ENCODE measurements at places on chromosomes 6 and 20. TPM values are rescaled to one million over a fixed set of nuclear protein-coding genes. Genes with fewer than 3 reads are reported as not detected.

DNA sequence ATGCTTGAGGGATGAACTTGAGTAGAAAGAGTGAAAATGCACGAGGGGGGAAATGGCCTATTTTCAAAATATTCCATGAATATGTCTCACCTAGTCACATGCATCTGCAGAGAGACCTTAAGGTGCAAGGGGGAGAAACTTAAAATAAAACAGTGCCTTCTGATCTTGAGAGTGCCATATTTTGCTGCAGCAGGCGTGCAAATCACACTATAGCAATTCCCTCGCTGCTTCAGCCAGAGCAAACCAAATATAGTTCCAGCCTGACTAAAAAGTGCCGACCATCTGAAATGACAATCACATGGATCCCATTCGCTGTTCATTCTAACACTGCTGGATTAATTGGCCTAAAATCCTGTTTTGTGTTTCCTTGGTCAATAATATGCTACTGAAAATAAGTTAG is 26.3 kb downstream of the KIAA0319 start:
- H3K4me1 ChIP-seq: no peaks in the 10 kb centered on the region
- no peak overlapping the region for H3K27ac ChIP-seq
- H3K4me3 ChIP-seq: no peak overlapping the region
- no peaks in the 10 kb centered on the region for H3K36me3 ChIP-seq
- no peak for DNase-seq

Gene CTSZ
- total RNA-seq: 25.2 TPM

Gene VTA1
- 55.0 TPM for total RNA-seq

Gene ZDHHC14
- 15.6 TPM for total RNA-seq

Gene WFDC10B
- total RNA-seq: not detected

- H3K27ac ChIP-seq: peak overlapping the region; percentile 80
- no peak overlapping the region for H3K4me3 ChIP-seq
- H3K27me3 ChIP-seq: no peaks in the 10 kb centered on the region
- no peak for DNase-seq
- H3K4me1 ChIP-seq: peaks cover 18% of the 10 kb centered on the region
Measured at GRCh38 chr6:73579389-73579788, 58.6 kb upstream of the EEF1A1 start.

Gene SRC
- 38.7 TPM for total RNA-seq

Gene CCN2
- 8.9 TPM for total RNA-seq

DNA sequence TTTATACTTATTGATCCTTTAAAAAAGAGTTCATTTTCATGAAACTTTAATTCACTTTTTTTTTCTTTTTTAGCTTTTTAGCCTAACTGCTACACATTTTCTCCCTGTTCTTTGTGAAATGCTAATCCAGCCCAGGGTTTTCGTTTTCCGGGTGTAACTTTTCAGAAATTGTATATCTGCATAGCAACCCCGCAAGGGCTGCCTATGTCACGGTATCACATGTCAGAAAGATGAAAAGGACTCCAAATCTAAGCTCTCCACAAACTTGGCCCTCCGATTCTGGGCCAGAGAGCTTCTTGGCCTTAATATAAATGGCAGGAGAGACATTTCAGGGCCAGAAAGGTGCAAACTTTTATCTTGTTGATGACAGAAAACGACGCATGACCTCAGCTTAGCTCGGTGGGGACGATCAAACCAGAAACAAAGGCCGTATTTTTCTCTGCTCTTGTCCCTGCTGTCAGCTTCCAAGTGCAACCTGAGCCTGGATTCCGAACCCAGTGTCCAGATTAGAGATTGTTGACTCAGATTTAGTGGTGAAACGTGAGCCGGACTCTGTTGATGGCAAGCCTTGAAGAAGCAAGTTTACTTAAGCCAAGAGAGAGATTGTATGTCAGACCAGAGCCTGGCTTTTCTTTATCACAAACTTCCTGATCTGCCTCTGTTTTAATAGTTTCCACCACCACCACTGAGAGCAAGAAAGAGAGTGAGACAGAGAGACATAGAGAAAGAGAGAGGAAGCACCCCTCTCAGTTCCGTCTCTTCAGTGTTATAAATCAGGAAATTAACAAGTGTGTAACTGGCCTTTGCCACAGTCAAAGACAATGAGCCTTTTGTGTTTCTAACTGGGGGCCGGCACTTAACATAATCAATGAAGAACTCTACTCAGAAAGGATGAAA is 157.8 kb downstream of the SCML4 start:
- no peak overlapping the region for H3K27ac ChIP-seq
- no peak for DNase-seq
- H3K36me3 ChIP-seq: no peaks in the 10 kb centered on the region
- H3K4me3 ChIP-seq: no peak overlapping the region

GRCh38 chr6:31163922-31164321 is 5.5 kb downstream of the TCF19 start:
- H3K27me3 ChIP-seq: no peaks in the 10 kb centered on the region
- peaks cover 6% of the 10 kb centered on the region for H3K4me1 ChIP-seq
- H3K4me3 ChIP-seq: no peak overlapping the region
- no peak for DNase-seq
- no peaks in the 10 kb centered on the region for H3K36me3 ChIP-seq

DNA sequence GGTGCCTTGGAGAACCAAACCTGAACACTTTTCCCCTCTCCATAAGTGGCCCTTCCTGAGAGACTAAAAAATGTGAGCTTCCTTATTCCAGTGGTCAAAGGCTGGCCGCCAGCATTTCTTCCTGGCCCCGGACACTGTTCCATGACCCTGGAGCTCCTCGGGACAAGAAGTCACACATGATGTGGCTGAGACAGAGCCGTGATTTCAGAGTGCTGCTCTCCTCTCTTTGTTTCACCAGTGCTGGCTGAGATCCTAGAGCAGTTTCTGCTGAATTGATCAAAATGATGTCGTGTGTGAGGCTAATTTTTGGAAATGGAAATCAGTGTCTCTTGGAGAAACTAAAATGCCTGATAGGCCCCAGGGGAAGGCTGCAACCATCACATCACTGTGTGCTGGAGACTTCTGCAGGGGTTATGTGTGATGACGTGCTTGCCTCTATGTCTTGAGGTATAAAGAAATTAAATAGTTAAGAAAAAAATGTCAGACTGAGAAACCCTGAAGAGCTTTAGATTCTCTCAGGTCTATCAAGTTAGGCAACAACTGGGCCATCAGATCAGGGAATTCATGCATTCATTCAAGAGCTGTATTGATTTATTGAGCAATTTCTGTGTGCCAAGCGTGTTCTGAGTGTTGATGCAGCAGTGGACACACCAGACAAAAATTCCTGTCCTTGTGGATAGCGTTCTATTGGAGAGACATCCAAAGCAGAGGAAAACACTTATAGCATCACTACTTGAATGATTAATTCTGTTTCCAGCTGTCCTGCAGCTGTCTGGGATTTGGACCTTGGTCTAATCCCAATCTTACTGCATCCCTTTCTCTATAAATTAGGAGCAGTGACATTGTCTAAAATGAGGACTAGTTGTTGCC is 72.7 kb upstream of the CCN6 start:
- peak overlapping the region; percentile 46 for H3K27ac ChIP-seq
- no peak overlapping the region for H3K4me3 ChIP-seq
- peaks cover 40% of the 10 kb centered on the region for H3K4me1 ChIP-seq
- H3K36me3 ChIP-seq: no peaks in the 10 kb centered on the region

- peaks cover 13% of the 10 kb centered on the region for H3K4me1 ChIP-seq
- DNase-seq: no peak
- H3K36me3 ChIP-seq: no peaks in the 10 kb centered on the region
- no peak overlapping the region for H3K4me3 ChIP-seq
Measured at GRCh38 chr6:31351401-31352309, 5.3 kb downstream of the HLA-B start.

Gene SAYSD1
- total RNA-seq: 11.0 TPM

GRCh38 chr20:59728722-59729430 is 124.5 kb downstream of the PHACTR3 start:
- no peak for DNase-seq
- H3K4me1 ChIP-seq: no peaks in the 10 kb centered on the region
- no peak overlapping the region for H3K4me3 ChIP-seq
- no peak overlapping the region for H3K27ac ChIP-seq

Gene BNIP5
- not detected for total RNA-seq

Gene RPS21
- total RNA-seq: 3,167 TPM

DNA sequence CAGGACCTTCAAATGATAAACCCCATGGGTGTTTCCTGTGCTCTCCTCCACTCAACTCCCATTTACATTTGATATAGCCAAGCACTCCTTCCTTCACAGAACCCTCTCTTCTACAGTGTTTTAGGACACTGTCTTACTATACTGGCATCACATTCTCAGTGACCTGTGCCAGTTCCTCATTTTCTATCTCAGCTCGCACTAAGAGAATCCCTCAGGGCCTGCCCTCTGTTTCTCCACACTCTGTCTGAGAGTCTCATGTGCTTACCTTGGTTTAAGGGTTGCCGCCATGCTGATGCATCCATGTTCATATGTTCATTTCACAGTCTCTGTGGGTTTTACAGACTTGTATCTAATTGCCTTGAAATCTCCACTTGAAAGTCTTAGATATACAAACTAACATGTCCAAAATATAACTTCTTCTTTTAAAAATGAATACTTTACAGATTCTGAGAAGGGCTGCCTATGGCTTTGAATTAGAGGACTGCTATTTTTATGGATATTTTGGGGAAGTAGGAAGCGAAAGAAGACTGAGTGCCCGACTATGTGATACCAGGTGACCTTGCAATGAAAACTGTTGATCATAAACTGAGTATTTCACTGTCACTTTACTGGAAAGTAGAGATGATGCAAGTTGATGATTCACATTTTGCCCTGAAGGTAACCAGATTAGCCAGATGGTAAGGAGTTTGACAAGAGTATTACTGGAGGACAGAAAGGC is 153.1 kb upstream of the SIM1 start:
- no peak overlapping the region for H3K27ac ChIP-seq
- H3K27me3 ChIP-seq: no peaks in the 10 kb centered on the region
- H3K4me1 ChIP-seq: no peaks in the 10 kb centered on the region
- H3K4me3 ChIP-seq: no peak overlapping the region

DNA sequence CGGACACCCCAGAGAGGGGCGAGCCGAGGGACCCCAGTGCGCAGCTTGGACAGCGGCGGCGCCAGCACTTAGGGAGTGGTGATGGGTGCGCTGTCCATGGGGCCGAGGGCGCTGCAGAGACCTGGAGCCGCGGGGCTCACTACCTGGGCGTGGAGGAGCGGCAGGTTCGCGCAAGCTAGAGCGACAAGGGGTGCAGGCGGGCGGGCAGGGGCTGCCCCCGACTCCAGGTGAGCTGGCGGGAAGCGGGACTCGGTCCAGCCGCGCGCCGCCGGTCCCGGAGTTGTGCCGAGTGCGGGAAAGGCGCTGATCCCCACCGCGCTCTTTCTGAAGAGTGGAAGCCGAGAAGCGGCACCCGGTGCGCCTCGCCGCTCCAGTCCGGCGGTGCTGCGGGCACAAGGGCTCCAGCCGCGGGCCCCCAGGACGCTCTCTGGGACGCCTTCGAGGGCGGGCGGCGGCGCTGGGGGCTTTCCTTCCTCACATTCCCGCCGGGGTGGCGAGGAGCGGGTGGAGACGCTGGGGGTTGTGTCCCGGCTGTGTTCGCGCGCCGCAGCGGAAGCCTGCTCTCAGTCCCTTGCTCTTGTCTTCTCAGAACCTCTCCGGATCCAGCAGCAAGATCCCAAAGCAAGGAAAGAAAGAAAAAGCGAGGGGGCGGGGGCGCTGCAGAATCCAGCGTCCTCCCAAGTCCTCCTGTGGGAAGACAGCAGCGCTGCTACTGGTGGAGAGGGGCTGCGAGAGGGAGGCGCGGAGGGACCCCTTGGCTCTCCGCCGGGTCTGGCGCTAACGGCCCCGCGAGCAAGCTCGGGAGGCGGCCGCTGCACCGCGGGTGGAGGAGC is at the start of gene B3GAT2:
Gene B3GAT2 (minus strand): TSS at position 610 of the 833 bp plus-strand sequence. CDS start 631 bp downstream, outside the sequence.
- H3K27ac ChIP-seq: no peak within 1 kb of the TSS
- no peaks in the 10 kb centered on the region for H3K27me3 ChIP-seq
- no peak for DNase-seq
- peak within 1 kb of the TSS; percentile 57 for H3K4me3 ChIP-seq

DNA sequence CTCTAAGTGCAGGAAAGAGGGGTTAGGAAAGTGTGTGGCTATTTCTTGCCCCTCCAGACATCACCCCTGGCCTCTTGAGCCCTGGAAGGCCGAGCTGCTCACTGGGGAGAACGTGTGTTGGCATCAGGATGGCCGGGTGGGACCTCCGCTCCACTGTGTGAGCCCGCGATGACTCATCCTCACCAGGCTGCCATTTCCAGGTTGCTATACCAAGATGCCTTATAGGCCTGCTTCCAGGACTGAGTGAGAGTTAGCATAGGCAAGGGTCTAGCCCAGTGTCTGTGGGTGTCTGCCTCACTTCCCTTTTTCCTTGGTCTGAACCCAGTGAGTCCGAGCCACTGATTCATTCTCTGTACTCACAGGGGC is 105.0 kb downstream of the MRPL14 start:
- DNase-seq: no peak
- H3K4me1 ChIP-seq: peaks cover 18% of the 10 kb centered on the region
- no peak overlapping the region for H3K4me3 ChIP-seq
- no peak overlapping the region for H3K27ac ChIP-seq
- no peaks in the 10 kb centered on the region for H3K27me3 ChIP-seq

DNA sequence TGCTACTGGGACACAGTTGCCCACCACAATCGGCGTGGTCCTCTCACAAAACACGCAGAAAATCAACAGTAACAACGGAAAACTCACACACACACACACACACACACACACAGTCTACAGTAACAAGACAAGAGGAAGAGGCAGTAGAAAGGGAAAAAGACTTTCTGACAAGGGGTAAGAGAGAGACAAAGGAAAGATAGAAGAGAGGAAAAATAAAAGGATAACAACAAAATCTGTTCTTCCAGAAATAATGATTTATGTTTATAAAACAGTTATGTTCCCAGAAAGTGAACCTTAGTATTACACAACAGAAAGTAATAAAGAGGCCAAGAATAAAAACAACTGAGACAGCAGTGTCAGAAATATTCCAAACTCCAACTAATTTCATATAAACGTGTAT is 2.9 kb downstream of the RANBP9 start:
- peaks cover 73% of the 10 kb centered on the region for H3K4me1 ChIP-seq
- peak overlapping the region; percentile 97 for H3K27ac ChIP-seq
- H3K27me3 ChIP-seq: no peaks in the 10 kb centered on the region
- peak overlapping the region; percentile 87 for H3K4me3 ChIP-seq
- no peak for DNase-seq
- peaks cover 7% of the 10 kb centered on the region for H3K36me3 ChIP-seq

Gene ABHD16A
- total RNA-seq: 39.2 TPM

- no peaks in the 10 kb centered on the region for H3K36me3 ChIP-seq
- H3K4me3 ChIP-seq: no peak overlapping the region
- H3K27ac ChIP-seq: no peak overlapping the region
Measured at GRCh38 chr6:110307368-110307767, 50.8 kb downstream of the METTL24 start.

- H3K27ac ChIP-seq: no peak overlapping the region
- no peaks in the 10 kb centered on the region for H3K4me1 ChIP-seq
- no peaks in the 10 kb centered on the region for H3K27me3 ChIP-seq
Measured at GRCh38 chr6:101663100-101663499, 269.6 kb downstream of the GRIK2 start.

DNA sequence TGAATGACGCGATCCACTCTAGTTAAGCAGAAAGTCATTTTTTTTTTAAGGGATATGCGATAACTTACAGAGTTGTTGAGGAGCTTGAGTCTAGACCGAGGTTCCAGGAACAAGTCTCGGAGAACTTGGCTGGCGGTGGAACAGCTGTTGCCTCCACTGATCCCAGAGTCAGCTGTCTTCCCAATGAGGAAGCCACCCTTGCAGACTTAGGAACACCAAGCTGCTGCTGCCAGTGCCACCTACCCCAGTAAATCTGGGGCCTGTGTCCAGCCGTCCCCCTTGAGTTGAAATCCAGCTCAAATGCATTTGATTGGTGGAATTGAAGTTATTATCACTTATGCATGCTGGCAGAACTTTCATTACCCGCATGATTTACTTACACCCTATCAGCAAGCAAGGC is 6.7 kb downstream of the PFDN4 start:
- H3K4me3 ChIP-seq: no peak overlapping the region
- peaks cover 43% of the 10 kb centered on the region for H3K36me3 ChIP-seq
- no peaks in the 10 kb centered on the region for H3K27me3 ChIP-seq
- peaks cover 7% of the 10 kb centered on the region for H3K4me1 ChIP-seq
- no peak overlapping the region for H3K27ac ChIP-seq

Gene SIRPB2
- total RNA-seq: 1.5 TPM
